ENCODE measurements at places on chromosomes 2 and 18.

GRCh38 chr2:195779491-195779890 lies 122.5 kb downstream of the SLC39A10 start:
- no peak for DNase-seq

DNA sequence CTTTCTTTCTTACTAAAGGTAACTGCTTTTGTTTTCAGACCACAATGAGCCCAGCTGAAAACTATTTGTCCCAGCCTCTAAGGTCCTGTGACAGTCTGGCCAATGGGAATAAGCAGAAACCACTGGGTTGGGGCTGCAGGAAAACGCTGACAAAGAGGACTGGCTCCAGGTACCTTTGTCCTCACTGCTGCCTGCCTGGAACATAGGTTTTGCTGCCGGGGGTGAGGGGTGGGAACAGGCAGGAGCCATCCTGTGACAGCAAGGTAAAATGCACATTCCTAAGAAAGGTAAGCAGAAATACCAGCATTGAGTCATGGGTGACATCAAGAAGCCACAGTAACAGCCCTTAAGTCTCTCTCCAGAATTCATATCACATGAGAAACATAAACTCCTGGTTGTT lies 21.6 kb downstream of the PTPN2 start:
- DNase-seq, result no peak

- peak; percentile 47 for DNase-seq
Observed at GRCh38 chr18:70454704-70455322, 166.0 kb downstream of the SOCS6 start.

GRCh38 chr2:128510701-128511397 lies 192.2 kb upstream of the HS6ST1 start:
- DNase-seq, result no peak

- no peak for DNase-seq
Observed at GRCh38 chr2:180730976-180731375, 249.4 kb upstream of the UBE2E3 start.

DNA sequence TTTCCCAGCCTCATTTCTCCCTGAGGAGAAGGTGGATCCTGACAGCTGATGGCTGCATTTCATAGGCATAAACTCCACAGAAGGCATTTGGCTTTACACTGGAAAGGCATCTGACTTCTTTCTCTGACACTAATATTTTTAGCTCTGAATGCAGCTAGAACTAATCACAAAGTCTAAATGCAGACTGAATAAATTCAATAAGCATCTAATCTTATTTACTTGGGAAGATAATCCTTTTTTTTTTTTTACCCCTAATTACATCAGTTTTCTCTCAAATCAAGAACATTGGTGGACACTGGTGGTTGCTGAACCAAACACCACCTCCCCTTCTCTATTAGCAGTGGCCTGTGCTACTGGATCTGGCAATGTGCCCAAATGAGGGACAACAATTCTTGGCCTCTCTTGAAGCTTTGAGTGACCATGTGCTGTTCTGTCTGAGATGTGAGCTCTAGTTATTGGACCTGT lies 50.9 kb upstream of the CD226 start:
- DNase-seq, result no peak

GRCh38 chr18:13353084-13353823 lies 134.7 kb downstream of the LDLRAD4 start:
- DNase-seq, result no peak
